Activated naive CD8-positive, alpha-beta T cell treated with anti-CD3 and anti-CD28 coated beads, Interleukin-2, amount 10 ng/mL, durations not matched to agents 7 days and 5 days (primary cell): ENCODE measurements at places on chromosomes 16 and 17. TPM values are rescaled to one million over a fixed set of nuclear protein-coding genes. Genes with fewer than 3 reads are reported as not detected.

DNA sequence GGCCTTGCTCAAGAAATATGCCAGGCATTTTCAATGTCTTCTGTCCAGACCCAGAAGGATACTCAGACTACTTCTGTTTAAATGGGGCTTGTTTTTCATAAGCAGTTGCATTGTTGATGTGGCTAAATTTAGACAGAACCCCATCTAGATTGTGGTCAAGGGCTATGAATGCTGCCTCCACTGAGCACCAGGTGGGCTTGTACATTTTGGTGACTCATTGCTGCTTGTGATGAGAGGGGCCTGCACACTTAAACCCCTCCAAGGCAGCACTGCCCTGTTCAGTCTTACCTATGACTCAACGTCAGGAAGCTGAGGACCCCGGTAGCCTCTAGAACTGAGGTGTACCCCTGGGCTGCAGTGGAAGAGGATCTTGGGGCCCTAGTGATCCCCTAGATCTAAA lies 144.0 kb downstream of the PRKCA start:
- no peak overlapping the region for H3K27ac ChIP-seq
- no peaks in the 10 kb centered on the region for H3K27me3 ChIP-seq
- H3K36me3 ChIP-seq: peaks cover 45% of the 10 kb centered on the region
- peaks cover 6% of the 10 kb centered on the region for H3K4me1 ChIP-seq

- peaks cover 5% of the 10 kb centered on the region for H3K36me3 ChIP-seq
- peaks cover 13% of the 10 kb centered on the region for H3K27me3 ChIP-seq
- H3K4me3 ChIP-seq: no peak overlapping the region
- peaks cover 16% of the 10 kb centered on the region for H3K4me1 ChIP-seq
- no peak overlapping the region for H3K27ac ChIP-seq
Measured at GRCh38 chr16:82190386-82190785, 20.4 kb upstream of the MPHOSPH6 start.

- no peak overlapping the region for H3K4me3 ChIP-seq
- H3K4me1 ChIP-seq: no peaks in the 10 kb centered on the region
- no peaks in the 10 kb centered on the region for H3K27me3 ChIP-seq
- peaks cover 14% of the 10 kb centered on the region for H3K36me3 ChIP-seq
- DNase-seq: no peak
Measured at GRCh38 chr16:84054916-84055315, 12.3 kb upstream of the SLC38A8 start.

TNP2 gene
- not detected for total RNA-seq

TRPV2 gene
- 97.0 TPM for total RNA-seq

- no peaks in the 10 kb centered on the region for H3K4me1 ChIP-seq
- H3K36me3 ChIP-seq: peaks cover 2% of the 10 kb centered on the region
- no peak overlapping the region for H3K27ac ChIP-seq
- H3K27me3 ChIP-seq: no peaks in the 10 kb centered on the region
- H3K4me3 ChIP-seq: no peak overlapping the region
- no peak for DNase-seq
Measured at GRCh38 chr16:12310286-12310685, 333.8 kb downstream of the SNX29 start.

DNA sequence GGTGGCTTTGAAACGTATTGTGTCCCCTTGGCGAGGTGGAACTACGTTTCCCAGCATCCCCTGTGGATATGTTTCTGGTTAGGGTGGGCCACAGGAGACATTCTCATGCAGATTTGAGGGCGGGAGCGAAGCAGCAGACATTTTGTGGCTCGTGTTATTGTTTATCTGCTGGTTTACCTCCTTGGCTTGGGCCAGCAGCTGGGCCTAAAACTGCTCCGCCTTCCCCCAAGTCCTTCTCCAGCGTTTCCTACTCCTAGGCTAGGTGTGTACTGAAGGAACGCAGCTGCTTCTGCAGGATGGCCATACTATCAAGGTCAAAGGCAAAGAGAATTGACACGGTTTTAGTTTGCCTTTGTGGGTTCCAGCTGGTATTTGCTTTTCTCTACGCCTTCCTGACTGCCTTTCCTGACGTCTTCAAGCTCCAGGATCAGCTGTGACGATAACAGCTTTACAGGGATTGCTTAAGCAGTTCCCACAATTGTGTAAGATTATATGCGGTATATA lies 17.2 kb upstream of the WSB1 start:
- no peaks in the 10 kb centered on the region for H3K4me1 ChIP-seq
- H3K4me3 ChIP-seq: no peak overlapping the region
- H3K27me3 ChIP-seq: peaks cover 4% of the 10 kb centered on the region
- DNase-seq: no peak
- no peaks in the 10 kb centered on the region for H3K36me3 ChIP-seq

DNA sequence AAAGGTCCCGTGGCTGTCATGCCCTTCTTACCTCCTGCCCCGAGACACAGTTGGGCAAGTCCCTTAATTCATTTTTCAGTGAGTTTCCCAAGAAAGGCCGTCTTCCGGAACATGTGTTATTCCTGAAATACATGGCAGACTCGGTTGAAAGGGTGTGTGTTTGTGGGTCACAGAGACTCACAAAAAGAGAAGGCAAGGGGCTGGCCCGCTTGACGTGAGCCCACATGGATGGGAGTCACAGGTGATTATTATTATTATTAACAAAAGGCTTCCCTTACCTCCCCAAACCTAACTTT lies 34.1 kb upstream of the CCR7 start:
- H3K36me3 ChIP-seq: peaks cover 10% of the 10 kb centered on the region
- H3K4me1 ChIP-seq: peaks cover 82% of the 10 kb centered on the region
- peak overlapping the region; percentile 79 for H3K4me3 ChIP-seq
- no peaks in the 10 kb centered on the region for H3K27me3 ChIP-seq
- no peak for DNase-seq

DNA sequence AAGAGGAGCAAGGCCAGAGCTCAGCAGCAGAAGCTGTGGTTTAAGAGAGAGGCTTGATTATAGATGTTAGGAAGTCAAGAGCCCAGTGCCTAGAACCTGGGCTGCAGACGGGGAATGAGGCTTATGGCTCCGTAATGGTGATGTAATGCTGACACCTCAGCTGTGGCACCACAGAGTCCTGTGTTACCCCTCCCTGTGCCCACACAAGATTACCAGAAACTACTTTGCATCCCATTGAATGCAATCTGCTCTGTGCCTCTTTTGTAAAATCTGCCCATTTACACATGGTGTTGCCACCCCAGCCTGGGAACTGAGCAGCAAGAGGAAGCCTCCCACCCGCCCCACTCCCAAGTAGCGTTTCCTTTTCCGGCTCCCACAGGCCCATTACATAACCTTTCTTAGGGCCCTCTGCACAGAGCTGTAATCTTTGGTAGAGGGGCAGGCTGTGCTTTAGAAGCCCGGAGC lies 57.0 kb downstream of the PITPNC1 start:
- peaks cover 22% of the 10 kb centered on the region for H3K36me3 ChIP-seq
- peak overlapping the region; percentile 89 for H3K27ac ChIP-seq
- peak; percentile 50 for DNase-seq

ACE gene
- 18.2 TPM for total RNA-seq

- DNase-seq: no peak
- H3K27me3 ChIP-seq: no peaks in the 10 kb centered on the region
- H3K4me1 ChIP-seq: peaks cover 38% of the 10 kb centered on the region
- H3K36me3 ChIP-seq: peaks cover 6% of the 10 kb centered on the region
- peak overlapping the region; percentile 87 for H3K27ac ChIP-seq
- peak overlapping the region; percentile 95 for H3K4me3 ChIP-seq
Measured at GRCh38 chr17:59332749-59333377, 1.4 kb downstream of the YPEL2 start.

- H3K4me1 ChIP-seq: peaks cover 3% of the 10 kb centered on the region
- H3K36me3 ChIP-seq: peaks cover 4% of the 10 kb centered on the region
- no peaks in the 10 kb centered on the region for H3K27me3 ChIP-seq
- DNase-seq: no peak
- no peak overlapping the region for H3K4me3 ChIP-seq
Measured at GRCh38 chr17:46738544-46738943, 79.9 kb downstream of the WNT3 start.

DNA sequence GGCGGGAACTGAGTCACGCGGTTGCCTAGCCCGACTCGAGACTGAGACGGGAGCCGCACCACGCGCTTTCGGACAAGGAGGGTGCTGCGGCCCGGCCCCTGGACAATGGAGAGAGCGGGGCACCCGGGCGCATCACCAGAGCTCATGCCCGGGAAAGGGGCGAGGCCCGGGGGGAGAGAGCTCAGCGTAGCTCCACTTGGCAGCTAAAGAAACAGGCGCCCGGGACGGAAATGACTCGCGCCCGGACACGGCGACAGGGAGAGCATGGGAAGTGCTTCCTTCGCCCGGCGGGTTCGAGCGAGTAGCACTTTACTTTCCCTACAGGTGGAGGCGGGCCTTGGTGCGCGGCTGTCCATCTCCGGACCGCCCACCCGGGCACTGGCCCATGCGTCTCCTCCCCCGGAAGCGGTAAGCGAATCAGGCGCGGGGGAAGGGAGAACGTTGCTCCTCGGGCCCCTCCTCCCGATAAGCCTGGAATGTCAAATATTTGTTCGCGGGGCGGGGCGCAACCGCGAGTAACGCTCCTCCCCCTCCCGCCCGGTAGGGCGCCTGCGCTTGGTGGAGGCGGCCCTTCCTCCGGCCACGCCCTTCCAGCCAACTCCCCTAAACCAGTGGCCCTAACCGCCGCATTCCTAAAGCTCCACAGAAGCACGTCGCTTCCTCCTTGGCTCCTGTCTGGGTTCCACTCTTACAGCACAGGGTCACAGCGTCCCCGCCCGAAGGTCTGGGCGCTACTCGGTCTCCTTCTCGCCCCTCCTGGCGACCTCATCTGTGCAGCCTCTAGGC lies 1.5 kb upstream of the ESRP2 start:
- peak overlapping the region; percentile 97 for H3K4me3 ChIP-seq
- no peaks in the 10 kb centered on the region for H3K36me3 ChIP-seq
- peak overlapping the region; percentile 87 for H3K27ac ChIP-seq
- H3K4me1 ChIP-seq: peaks cover 25% of the 10 kb centered on the region
- peak; percentile 92 for DNase-seq
